GM12865 (cell line): ENCODE measurements at places on chromosomes 4 and X.

- DNase-seq: peak; percentile 38
Measured at GRCh38 chr4:165301833-165302232, 25.6 kb upstream of the MSMO1 start.

DNA sequence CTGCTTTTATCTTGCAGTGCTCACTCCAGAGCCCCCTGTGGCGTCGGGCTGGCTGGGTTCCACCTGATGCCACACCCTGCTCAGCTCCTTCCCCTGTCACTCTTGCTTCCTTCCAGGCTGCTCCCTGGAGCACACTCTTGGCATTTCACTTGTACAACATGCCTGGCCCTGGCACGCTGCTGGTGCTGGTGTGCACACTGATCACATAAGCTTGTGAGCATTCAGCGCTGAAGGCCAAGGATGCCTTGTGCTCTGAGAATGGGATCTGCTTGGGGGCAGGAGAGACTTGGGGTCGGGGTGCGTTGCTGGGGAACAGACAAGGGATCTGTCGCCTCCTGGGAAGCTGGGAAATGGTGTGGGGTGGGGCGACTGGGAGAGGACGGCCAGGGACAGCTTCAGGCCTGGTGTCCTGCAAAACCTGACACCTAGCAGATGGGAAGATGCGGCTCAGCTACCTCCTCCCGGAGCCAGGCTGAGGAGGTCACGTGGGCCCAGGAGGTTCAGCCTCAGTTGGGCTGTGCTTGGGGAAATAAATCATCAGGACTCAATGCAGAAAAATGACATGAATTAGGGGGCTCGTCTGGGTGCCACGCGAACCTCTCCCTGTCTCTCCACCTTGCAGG is 108.5 kb downstream of the PHKA2 start:
- no peak for DNase-seq

- DNase-seq: no peak
Measured at GRCh38 chrX:67582436-67582835, 38.6 kb downstream of the AR start.

DNA sequence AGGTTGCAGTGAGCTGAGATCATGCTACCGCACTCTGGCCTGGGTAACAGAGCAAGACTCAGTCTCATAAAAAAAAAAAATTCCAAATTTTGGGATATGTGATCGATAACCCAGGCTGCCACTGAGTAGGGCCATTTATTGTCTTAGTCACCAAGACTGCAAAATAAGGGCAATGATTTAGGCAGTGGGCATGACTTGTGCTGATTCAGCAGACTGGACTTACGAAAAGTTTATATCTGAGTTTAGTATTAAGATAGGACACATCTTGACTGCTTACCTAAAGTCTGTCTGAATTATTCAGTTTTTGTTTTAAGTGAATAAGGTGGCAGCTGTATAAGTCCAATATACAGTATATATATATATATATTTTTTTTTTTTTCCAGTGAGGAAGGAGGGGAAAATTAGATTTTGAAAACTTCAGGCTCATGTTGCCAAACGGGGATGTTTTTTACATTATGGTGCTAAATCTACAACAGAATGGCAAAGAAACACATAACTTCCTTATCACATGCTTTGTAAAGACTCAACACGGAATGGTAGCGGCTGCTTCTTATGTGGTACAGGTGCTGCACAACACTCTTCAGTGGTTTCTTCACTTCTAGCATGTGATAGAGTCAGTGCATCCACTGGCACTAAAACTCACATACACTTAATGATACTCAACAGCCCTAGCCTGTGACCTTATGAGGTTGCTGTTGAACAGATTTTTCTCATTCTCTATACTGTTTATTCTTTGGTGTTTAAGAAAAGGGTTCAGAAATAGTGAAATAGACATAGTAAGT is 6.5 kb downstream of the TEX13D start:
- no peak for DNase-seq

DNA sequence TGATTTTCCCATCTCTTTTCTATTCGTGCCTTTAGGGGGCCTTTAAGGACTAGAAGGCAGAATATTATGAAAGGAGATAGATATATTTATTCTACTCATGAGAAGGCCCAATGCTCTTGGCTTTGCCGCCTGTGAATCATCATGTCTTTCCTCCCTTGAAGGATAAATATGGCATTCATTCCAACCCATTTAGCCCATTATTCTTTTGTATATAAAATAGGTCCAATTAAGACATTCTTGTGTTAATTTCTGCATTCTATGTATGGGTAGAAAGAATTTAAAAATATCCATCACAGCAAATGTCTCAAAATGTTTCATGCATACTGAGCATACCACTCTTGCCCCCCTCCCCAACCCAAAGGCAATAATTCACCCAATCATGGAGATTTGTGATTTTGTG is 115.1 kb downstream of the AFF2 start:
- no peak for DNase-seq

GRCh38 chrX:153609917-153610835 is 11.2 kb upstream of the CCNQ start:
- DNase-seq: peak; percentile 70

- no peak for DNase-seq
Measured at GRCh38 chrX:133185938-133186337, 32.2 kb downstream of the TFDP3 start.

GRCh38 chr4:7772711-7773385 is 166.8 kb downstream of the AFAP1 start:
- no peak for DNase-seq

GRCh38 chr4:142318280-142318679 is 527.8 kb downstream of the INPP4B start:
- DNase-seq: no peak
